ENCODE measurements at places on chromosomes 12 and 14. TPM values are rescaled to one million over a fixed set of nuclear protein-coding genes. Genes with fewer than 3 reads are reported as not detected.

Gene KCNMB4
- 0.16 TPM for total RNA-seq

Gene CLEC4E
- total RNA-seq: not detected

Gene MGP
- total RNA-seq: 6.7 TPM

Gene CEBPE
- 0.16 TPM for total RNA-seq

Gene TAS2R10
- total RNA-seq: 1.3 TPM

Gene HOXC6
- 0.43 TPM for total RNA-seq

Gene DLGAP5
- total RNA-seq: 5.4 TPM

Gene DAO
- total RNA-seq: not detected
